ENCODE measurements at places on chromosomes 7 and 10.

DNA sequence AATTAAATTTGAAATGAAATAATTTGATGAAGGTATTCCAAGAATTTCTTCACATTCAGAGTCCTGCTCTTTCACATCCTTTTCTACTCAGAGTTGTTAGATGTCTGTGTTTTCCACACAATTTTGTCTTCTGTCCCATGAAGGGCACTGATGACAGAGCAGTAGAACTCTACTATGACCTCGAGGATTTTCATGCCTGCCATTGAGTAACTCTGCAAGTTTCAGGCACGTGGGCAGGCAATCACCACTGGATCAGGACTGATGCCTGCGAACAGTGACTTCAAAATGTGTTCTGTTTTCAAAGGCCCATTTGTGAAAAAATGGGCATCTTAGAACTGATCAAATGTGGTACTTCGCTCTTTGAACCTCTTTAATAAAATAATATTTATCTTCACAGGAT lies 91.1 kb downstream of the CDK6 start:
- DNase-seq: no peak

GRCh38 chr10:130545697-130546096 lies 409.5 kb downstream of the GLRX3 start:
- no peak for DNase-seq

DNA sequence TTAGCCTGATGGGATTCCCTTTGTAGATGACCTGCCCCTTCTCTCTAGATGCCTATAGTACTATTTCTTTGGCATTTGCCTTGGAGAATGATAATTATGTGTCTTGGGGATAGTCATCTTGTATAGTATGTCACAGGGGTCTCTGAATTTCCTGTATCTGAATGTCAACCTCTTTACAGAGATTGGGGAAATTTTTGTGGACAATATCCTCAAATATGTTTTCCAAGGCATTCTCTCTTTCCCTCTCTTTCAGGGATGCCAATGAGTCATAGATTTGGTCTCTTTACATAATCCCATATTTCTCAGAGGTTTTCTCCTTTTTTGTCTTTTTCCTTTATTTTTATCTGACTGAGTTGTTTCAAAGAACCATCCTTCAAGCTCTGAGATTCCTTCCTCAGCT lies 99.4 kb downstream of the CTNNA3 start:
- no peak for DNase-seq

GRCh38 chr10:31129271-31129670 lies 97.6 kb upstream of the ZNF438 start:
- no peak for DNase-seq

DNA sequence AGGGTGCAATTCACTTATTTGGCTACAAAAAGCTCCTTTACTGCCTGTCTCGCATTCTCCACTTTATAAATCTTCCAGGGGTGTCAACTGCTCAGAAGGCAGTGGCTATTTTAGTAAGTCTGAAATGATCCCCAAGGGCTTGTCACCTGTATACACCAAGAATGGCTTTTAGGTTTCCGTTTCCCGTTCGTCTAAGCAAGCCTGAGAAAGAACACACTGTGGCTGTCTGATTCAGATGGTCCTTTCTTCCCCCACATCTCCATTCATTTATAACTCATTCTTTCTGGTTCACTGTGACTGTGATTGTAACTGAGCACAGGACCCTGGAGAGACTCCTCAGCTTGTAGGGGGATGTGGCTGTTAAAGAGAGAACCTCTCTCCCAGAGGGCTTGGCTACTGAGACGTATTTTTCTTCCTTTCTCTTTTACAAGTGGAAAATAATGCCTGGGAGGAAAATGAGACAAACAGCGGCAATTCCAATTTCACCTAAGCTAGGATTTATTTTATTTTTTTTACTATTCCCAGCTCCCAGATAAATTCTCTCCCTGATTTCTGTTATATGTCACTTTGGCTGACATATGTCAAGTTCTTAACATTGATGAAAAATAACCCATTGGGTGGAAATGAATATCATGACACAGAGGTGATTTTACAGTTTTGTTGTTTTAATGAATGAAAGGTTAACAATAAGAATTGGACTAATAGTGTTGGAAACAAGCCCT lies 129.3 kb downstream of the FAM107B start:
- DNase-seq: no peak

GRCh38 chr10:112588225-112588990 lies 141.4 kb downstream of the VTI1A start:
- DNase-seq: no peak

DNA sequence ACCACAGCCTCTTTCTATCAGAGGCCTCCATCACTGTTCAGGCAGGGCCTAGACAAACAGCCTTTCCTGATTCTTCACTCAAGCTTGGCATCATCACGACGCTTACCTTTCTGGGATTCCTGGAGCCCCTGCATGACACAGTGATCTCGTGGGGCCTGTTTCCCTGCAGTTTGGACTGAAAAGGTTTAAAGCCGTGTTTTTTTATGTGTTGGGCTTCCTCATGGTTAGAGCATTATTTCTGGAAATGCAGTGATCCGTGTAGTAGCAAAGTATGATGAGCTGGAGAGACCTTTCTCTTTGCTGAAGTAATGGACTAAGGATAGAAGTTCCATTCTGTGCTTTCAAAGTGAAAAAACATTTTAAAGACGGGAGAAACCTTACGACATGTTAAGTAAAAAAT lies 169.1 kb downstream of the BMPER start:
- DNase-seq: no peak

- peak; percentile 73 for DNase-seq
Observed at GRCh38 chr7:138008588-138009349, 6.9 kb upstream of the CREB3L2 start.

DNA sequence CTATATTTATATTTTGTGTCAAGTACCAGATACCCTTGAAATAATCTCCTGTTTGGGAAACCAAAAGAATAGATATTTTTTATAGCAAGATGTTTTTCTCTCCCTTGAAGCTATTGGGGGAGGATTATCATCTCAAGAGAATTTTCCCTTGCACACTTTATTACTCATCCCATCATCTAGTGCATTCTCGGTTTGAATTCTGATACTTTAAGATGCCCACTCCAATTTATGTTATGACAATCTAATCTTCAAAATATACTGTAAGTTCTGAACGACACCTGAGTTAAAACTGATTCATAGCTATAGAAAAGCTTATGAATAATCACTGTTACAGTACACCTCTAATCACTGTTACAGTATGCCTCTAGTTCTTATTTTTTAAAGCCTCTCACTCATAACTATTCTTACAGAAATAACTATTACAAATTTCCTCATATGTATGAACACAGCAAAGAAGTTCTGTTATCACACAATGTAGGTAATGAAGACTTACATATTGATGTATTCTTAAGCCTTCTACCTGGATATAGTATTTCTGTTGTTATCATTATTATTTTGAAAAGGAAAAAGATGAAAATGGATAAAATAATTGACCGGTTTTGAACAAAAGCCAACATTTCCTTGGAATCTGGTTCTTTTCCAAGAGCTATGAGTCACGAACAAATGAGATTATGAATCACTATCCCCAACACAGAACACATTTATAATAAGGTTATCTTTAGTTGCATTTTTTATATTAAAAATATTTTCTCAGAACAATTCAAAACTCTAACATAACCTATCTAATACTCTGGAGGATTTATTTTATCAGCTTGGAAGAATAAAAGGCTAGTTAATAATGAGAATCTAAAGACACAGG lies 72.3 kb upstream of the FAM13C start:
- no peak for DNase-seq

- DNase-seq: no peak
Observed at GRCh38 chr7:144503215-144503614, 99.7 kb upstream of the NOBOX start.

- DNase-seq: no peak
Observed at GRCh38 chr10:84397735-84398144, 69.4 kb downstream of the CCSER2 start.

DNA sequence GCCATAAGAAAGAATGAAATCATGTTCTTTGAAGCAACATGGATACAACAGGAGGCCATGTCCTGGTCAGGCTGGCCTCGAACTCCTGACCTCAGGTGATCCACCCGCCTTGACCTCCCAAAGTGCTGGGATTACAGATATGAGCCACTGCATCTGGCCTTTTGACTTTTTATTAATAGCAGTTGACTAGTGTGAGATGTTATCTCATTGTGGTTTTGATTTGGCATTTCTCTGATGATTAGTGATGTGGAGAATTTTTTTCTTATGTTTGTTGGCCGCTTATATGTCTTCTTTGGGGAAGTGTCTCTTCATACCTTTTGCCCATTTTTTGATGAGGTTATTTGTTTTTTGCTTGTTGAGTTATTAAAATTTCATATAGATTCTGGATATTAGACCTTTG lies 400.9 kb downstream of the SUGCT start:
- no peak for DNase-seq

DNA sequence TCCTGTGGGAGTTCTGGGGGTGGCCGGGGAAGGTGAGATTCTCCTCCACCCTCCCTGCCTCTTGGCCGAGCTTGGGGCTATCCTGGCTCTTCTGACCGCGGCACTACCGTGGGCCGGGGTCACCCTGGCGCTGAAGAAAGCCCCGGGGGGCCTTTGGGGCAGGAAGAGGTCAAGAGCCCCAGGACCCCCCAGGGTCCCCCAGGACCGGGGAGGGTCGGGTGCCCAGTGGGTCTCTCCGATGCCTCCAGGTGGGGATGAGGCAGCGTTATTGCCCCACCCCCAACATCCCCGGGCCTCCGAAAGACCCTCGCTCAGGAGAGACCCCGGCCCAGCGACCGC lies 439 bp upstream of the KNDC1 start:
- DNase-seq: no peak

GRCh38 chr10:42476101-42476500 lies 162.3 kb downstream of the ZNF33B start:
- no peak for DNase-seq

GRCh38 chr7:92988051-92988450 lies 129.7 kb downstream of the SAMD9 start:
- DNase-seq: peak; percentile 97

DNA sequence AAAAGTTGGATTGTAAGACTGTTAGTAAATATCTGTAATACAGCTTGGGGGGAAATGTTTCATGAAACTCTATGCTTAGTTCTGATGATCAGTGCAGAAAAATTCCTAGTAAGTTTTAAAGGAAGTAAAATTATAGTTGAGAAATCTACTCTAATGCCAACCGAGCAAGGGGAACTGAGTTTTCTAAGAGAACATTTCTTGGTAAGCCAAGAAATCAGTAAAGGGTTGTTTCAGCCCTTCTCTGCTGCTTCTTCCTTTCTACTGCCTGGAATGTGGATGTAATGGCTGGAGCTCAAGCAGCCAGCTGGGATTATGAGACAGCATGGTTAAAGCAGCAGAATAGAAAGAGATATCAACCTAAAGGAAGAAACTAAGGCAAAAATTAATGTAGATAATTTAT lies 15.9 kb upstream of the AKR1B1 start:
- DNase-seq: no peak

DNA sequence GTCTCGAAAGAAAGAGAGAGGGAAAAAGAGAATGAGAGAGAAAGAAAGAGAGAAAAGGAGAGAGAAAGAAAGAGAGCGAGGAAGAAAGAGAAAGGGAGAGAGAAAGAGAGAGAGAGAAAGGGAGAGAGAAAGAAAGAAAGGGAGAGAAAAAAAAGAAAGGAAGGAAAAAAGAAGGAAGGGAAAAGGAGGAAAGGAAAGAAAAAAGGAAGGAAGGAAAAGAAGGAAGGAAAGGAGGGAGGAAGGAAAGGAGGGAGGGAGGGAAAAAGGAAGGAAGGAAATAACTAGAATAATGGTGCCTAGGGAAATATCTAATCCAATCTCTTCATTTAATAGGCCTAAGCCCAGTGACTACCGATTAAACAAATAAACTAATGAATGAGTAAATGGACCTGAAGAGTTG lies 85.4 kb upstream of the LYZL1 start:
- DNase-seq: no peak

DNA sequence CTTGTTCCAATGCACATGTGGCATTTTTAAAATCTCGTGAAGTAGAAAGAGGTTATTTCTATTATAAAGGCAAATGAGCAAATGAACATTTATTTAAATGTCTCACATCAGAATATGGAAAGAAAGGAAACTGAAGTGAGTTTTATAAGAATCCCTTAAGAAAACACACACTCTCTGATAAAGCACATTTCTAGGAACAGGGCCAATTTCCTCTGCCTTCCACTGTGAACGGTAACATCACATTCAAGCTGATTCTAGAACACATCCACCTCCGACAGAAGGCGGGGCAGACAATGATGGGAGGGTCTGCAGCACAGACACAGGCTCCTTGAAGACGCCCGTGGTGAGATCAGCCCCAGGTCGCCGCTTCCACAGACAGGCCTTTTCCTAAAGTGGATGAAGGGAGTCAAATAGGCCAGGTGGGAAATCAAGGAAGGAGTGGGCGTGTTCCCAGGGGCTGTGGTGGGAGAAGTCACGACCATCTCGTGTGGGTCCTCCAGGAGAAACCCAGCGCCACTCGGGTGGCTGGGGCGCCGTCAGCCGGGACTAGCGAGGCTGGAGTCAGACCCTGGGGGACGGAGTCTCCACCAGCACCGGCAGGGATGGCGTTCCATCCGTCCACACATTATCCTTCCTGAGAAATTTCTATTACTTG lies 31.1 kb downstream of the PITRM1 start:
- no peak for DNase-seq

GRCh38 chr10:124032971-124033886 lies 60.2 kb downstream of the CHST15 start:
- DNase-seq: peak; percentile 80

DNA sequence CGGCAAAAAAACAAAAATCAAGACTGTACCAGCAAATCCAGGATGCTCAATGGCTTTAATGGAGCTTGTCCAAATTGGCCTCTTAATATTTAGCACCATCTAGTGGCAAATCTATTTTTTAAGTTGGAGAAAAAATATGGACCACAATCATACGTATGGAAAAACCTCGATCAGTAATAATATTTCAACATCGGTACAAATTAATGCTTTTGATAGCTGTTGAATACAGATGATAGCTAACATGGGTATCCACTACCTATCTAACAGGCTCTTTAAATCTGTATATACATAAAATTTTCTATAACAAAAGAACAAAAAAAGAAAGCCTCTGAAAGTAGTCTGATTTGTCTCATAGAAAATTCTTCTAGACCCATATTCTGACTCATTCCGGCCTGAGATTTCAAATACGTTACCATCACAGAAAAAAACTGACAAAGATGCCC lies 29.2 kb downstream of the COA1 start:
- peak; percentile 57 for DNase-seq

- peak; percentile 6 for DNase-seq
Observed at GRCh38 chr7:102288285-102288930, 1.7 kb downstream of the SH2B2 start.
